Midbrain (tissue), 1 donor: ENCODE measurements at places on chromosomes 2 and 18.

DNA sequence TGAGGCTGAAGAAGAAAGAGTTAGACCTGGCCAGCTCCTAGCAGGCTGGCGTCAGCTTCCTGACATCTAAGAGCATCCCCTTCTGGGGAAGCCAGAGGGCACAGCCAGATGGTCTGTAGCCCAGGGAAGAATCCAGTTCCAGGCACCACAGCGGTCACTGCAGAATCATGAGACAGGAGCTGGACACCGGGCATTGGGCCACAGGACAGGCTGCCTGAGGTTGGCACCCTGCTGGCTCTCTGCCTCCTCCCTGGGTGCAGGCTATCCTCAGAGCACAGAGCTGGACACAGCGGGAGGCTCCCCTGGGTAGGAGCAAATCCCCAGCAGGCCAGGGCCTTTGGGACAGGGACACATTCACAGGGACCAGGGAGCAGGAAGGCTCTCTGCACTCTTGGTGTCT is 19.8 kb upstream of the ATOH8 start:
- DNase-seq: no peak

DNA sequence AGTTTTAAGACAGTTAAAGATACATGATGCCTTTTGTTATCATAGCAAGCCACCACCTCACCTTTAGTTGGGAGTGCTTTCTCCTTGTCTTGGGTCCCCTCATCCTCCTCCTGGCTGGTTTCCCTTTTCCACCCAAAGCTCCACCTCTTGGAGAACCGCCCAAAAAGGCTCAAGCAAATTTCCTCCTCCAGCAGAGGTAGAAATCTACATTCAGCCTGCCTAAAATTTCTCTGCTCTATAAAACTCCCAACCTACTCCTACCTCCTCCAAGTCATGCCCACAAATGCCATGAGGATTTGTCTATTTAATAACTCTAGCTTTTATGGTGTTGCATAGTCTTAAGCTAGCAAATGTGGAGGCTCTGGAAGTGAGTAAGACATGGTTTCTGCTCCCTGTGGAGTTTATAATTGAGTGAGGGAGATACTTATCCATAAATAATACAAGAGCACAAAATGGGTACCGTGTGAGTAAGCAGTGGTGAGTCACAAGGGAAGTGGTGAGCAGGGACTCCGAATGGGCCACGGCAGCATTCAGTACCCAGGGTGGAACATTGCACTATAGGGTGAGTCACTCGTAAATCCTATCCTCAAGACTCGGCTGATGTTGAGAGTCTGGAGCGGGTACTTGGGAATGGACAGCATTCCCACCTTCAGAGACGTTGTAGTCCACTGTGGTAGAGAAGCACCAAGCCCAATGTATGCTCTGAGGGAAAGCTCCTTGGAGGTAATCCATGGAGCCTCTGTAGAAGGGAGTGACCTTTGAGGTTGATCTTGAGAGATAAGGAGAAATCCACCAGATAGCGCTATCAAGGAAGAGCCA is 146.3 kb downstream of the RTN4 start:
- DNase-seq: no peak

GRCh38 chr2:10688921-10689807 is 611 bp downstream of the NOL10 start:
- no peak for DNase-seq

DNA sequence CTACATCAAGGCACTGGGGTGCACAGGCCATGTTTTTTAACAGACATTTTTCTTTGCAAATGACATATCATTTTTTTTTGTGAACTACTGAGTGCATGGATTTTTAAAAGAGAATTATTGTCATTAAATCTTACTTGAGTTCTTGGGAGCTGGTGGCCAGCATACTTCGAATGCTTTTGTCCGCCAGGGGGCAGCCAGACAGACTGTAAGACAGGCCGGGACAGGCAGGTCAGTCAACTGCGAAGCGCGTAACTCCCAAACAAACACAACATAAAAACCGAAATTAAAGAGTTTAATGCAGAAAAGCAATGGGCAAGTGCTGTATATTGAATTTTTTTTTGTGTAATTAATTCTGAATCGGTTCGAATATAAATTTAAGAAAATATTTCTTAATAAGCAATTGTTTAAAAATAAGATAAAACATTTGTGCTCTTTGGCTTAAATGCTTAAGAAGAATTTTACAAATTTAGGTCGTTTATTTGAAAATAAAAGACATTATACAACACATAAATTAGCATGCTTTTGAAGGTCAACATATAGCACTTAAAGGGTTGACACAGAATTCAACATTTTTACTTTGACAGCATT is 142.2 kb upstream of the PXDN start:
- peak; percentile 73 for DNase-seq

- DNase-seq: peak; percentile 6
These were observed 69.4 kb downstream of the TXNL1 start for GRCh38 chr18:56568986-56569385.

GRCh38 chr2:25951071-25951547 is 31.2 kb downstream of the KIF3C start:
- DNase-seq: peak; percentile 87

- DNase-seq: no peak
These were observed 88.8 kb upstream of the SNTG2 start for GRCh38 chr2:861655-862354.

- DNase-seq: no peak
These were observed 53.9 kb downstream of the KCTD18 start for GRCh38 chr2:200455958-200456421.

DNA sequence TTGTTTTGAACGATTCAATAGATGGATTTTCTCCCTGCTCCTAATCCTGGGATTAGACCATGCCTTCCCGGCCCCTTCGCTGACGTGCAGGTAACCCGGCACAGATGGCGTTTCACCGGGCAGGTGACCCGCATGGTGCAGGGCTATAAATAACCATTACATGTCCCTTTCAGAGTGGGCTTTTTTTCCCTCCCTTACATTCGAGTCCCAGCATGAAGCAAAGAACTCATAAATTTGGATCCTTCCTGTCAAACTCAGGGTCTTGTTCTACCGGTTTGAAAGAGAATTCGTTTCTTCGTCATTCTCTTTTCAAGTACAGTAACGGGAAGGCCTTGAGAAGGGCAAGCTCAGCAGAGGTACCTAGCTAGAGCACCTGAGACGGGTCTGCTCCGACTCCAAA is 46.1 kb downstream of the EDAR start:
- no peak for DNase-seq

- DNase-seq: no peak
These were observed 167.7 kb downstream of the TDRD15 start for GRCh38 chr2:21291426-21291825.

GRCh38 chr2:136135921-136136906 is 18.3 kb upstream of the CXCR4 start:
- DNase-seq: no peak

DNA sequence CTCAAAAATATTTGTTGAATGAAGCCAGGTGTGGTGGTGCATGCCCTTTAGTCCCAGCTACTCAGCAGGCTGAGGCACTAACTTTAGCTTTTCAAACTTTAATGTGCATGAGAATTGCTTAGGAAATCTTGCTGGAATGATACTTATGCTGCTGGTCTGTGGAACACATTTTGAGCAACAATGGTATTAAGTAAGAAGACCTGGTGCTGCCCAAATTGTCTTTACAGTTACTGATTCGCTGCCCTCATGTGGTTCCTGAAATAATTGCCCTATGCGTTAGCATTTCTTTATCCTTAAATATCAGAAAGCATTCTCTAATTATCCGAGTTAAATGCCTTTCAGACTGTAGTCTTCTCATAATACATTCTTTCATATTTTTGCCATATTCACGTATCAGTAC is 76.0 kb upstream of the SESTD1 start:
- DNase-seq: peak; percentile 41

GRCh38 chr2:173350383-173350782 is 4.3 kb upstream of the CDCA7 start:
- no peak for DNase-seq

DNA sequence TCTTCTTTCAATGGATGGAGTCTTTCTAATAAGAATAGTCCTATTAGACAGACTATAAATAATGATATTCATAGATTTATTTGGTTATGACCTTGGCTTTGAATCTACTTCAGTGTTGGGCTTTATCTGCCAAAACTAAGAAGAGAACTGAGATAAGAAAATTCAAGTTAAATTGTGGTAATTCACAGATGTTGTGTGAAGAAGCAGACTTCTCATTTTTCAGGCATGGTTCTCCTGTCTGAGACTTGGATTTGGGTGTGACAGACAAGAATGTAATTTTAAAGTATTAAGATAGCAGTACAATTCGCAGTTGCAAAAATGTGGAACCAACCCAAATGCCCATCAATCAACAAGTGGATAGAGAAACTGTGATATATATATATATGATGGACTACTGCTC is 124.7 kb downstream of the QPCT start:
- DNase-seq: no peak

- no peak for DNase-seq
These were observed 84.1 kb upstream of the RASGRP3 start for GRCh38 chr2:33392366-33392765.

DNA sequence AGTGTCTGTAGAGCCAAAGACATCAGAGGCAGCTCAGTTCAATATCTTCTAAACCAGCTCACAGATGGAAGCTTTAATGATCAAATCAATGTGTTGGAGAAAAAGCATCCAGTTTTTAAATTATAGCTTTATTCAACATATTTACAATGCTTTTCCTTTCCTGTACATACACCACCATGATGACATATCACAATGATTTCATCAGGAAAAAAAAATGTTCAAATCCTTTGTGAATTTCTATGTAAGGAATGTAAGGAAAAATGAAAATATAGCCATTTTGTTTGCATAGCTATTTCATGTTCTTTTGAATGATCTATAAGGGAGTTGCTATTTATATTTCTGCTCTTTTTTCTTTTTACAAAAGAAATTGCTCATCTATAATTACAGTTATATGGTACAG is 134.7 kb upstream of the CDH20 start:
- no peak for DNase-seq

DNA sequence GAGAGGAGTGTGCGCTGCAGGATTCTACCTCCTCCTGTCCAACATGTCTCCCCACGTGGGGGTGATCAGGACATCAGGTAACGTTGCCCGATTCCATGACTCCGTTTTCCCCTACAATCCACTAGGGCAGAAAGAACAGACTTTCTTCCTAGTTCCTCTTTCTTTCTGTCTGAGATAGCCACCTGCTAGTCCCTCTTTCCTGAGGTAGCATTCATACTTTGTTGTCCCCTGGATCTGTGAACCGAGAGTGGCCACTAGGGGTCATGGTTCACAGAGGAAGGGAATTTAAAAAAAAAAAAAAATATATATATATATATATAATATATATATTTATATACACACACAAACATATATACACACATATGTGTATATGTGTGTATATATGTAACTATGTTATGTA is 210.0 kb upstream of the ZNF521 start:
- DNase-seq: no peak

- DNase-seq: peak; percentile 81
These were observed 41.6 kb downstream of the LRRC30 start for GRCh38 chr18:7272311-7273049.

DNA sequence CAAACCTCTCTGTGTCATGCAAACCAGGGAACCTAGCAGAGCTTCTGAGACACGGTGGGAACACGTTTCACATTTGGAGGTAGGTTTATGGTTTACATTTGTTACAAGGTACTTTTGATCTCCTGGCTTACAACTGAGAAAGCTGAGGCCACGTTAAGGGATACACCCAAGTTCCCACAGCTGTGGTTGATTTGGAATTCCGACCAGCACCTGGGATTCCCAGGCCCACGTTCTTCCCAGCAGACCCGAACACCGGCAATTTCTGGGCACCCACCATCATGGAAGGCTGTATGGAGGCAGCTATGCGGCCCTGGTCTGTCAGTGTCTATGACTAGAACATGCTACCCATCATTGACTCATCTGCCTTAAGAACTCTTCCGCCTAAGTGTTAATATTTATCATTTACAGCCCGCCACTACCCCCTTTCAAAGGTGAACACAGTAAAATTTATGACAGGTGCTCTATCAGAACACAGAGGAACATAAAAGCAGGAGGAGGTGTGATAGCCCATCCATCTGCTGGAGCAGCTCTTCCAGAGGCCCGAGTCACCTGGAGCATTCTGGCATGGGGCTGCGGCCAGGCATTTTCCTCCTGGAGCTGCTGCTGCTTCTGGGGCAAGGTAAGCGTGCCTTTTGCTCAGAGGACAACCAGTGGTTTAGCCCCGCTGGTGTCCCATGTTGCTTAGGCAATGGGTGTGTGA is at the start of gene PLB1:
PLB1 (plus strand) TSS at position 510 of the 700 bp plus-strand sequence; CDS start at position 565, 55 bp downstream.
- no peak for DNase-seq

DNA sequence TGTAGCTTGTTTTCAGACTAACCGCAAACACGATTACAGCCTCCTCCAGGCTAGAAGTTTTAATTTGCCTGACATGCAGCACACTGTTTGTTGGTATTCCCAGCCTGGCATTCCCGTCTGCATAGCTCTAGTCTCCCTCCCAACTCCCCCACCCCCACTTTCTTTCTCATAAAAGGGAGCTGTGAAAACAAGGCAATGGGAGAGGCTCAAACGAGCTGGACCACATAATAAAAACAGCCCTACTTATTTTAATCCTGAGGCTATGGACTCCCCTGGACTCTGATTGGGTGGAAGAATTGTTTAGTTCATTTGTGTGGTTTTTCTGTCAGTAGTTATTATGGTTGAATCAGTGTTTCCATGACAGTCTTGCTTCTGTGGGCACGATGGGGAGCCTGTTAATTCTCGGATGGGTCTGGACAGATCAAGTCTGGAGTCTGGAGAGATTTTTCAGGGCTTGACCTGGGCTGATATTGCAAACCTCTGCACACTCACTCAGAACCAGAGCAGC is 1.2 kb downstream of the STON1 start:
- DNase-seq: peak; percentile 36

GRCh38 chr18:47901624-47902362 is 28.7 kb downstream of the SMAD2 start:
- DNase-seq: no peak

DNA sequence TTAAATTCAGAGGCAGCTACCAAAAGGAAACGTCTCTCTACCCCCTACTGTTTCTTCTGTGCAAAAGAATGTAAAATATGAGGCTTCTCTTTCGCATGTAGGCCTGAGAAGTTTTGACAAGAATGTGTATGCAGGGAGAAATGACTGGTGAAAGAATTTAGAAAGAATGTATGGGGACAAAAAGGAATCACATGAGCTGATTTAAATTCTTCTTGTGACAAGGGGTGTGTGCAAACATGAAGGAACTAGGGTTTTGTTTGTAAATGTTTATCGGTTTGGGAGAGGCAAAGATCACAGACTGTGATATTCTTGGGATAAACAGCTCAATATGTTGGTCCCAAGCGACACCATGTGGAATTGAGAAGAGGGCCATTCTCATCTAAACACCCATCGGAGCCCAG is 345.2 kb upstream of the VRK2 start:
- DNase-seq: no peak

DNA sequence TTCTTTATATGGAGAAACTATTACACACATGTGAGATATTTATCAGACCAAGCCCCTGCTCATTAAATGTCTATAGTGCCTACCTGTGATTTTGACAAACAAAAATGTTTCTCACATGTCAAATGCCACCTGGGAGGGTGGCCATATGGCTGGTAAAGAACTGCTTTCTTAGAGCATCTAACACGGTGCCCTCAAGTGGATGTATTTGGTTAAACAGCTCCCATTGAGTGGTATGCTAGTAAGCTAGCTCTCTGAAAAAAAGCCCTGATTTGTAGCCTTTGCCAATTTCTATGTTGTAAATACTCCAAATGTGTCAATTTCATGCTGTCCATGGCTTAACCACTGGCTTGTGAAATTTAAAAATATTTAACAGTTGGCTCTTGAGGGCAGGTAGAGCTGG is 94.6 kb downstream of the PMAIP1 start:
- no peak for DNase-seq
